ENCODE measurements at places on chromosomes 7 and 10.
A peak's percentile ranks its signal among the peaks of the same experiment; 100 is the strongest.

GRCh38 chr7:601595-602340 is 82.1 kb upstream of the PDGFA start:
- DNase-seq, result peak; percentile 69

GRCh38 chr7:68454931-68455330 is 1143.3 kb upstream of the AUTS2 start:
- no peak for DNase-seq

- no peak for DNase-seq
Observed at GRCh38 chr7:130903358-130903974, 169.5 kb upstream of the KLF14 start.

DNA sequence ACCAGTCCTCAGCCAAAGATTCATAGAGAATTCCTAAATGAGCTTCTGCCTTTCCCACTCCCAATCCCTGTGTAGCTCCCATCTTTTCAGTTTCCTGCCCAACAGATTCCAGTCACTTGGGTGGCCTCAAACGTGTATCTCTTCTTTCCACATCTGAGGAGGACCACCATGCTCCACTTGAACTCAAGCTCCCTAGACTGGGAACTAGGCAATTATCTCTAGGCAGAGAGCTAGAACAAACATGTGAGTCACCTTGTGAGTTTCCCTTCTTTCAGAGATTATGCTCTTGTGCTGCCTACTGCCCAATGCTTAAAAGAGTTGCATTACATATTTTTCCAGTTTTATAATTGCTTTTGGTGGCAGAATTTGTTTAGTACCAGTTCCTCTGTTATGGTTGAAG is 178.0 kb downstream of the MDFIC start:
- no peak for DNase-seq

GRCh38 chr7:33788531-33788930 is 116.8 kb upstream of the BMPER start:
- no peak for DNase-seq

- DNase-seq, result no peak
Observed at GRCh38 chr7:112749775-112750174, 40.4 kb downstream of the TMEM168 start.

- DNase-seq, result no peak
Observed at GRCh38 chr7:140638173-140638791, 2.3 kb downstream of the DENND2A start.

DNA sequence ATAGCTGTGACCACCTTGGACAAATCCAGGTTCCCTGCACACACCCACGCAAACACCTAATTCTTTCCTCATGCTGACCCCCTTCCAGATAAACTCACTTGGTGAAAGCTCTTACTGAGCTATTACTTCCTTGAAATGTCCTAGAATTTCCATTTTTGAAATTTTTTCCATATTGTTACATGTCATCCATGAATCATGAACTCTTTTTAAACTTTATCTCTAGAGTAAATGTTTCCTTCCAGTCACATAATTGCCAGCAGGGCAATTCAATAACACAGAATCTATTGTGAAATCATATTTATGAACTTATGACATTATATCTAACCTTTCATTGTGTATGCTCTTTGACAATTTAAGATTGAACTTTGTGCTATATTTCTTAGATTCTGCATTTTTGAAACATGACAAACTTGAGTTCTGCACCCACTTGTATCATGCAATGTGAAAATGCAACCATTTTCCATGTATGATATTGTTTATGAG is 26.8 kb upstream of the FGL2 start:
- no peak for DNase-seq

GRCh38 chr7:134403062-134403461 is 55.8 kb downstream of the AKR1B1 start:
- DNase-seq, result no peak

GRCh38 chr10:43970717-43971116 is 322.0 kb upstream of the ZNF32 start:
- DNase-seq, result no peak

DNA sequence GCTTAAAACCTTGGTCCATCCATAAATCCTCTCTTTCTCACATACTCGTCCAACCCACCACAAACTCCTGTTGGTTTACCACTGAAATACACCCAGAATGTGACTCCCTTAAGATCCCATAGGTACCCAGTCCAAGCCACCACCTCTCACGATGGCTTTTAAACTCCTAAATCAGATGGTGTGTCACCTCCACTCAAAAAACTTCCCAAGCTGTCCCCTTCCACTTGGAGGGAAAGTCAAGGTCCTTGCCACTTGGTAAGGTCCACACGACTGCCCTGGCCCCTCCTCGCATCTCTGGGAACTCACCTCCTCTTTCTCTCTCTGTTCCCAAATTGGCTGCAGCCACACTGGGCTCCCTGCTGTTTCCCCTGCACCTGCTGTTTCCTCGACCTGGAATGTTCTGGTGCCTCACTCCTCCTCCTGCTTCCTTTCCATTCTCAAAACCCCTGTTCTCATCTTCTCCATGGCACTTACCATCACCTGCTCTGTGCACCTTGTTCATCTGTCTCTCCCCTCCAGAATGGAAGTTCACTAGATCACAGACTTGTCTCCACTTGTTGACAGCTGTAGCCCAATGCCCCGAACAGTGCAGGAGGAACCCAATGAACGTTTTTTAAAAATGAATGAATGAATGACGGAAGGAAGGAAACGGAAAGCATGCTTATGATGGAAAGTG is 23.0 kb downstream of the ZFAND2A start:
- DNase-seq, result no peak

DNA sequence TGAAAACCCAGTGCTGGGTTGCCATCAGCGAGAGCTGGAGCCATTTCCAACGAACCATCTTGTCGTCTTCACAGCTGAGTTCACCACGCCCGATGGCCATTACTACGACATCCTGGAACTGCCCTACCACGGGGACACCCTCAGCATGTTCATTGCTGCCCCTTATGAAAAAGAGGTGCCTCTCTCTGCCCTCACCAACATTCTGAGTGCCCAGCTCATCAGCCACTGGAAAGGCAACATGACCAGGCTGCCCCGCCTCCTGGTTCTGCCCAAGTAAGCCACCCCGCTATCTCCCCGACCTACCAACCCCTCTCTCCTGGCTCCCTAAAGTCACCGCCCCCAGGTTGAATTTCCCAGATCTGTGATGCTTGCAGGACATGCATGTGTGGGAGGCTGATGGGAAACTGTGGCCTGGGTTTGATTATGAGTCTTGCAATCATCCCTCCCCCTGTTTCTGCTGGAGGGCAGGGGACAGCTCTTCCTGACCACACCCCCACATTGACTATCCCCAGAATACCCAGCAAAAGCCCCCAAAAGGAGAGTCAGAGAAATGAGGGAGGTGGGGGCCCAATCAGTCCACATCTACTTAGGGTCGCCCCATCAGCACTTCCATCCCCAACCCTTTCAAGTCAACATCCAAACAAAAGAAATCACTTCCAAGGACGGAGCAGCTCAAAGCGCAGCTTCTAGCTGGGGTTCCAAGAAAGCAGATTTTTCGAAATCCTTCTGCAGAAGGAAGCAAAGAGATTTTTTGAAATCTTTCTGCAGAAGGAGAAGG is 6.9 kb downstream of the SERPINE1 start:
- DNase-seq, result no peak

DNA sequence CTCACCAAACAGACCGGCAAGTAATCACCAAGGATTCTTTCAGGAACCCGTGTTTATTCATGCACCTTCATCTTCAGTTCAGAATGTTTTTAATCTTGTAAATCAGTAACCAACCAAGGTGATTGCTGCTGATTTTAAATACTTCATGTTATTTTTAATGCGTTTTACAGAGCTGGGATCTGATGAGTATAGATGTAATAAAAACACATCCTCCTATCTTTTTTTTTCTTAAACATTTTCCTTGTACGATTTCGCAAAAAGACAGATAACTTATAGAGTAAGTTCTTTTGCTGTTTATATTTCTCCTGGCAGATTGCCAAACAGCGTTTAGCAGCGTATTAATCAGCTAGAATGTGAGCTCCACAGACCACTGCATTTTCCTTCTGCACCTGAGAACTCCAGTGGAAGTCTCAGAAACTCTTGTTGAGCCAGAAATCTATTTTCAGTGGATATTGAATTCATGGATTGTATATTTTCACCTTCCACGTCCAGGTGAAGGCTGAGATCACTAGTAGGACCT is 397.8 kb upstream of the NRP1 start:
- no peak for DNase-seq

- peak; percentile 52 for DNase-seq
Observed at GRCh38 chr10:101031796-101032636, 982 bp downstream of the SFXN3 start.

Measured in stimulated activated CD8-positive, alpha-beta memory T cell treated with anti-CD3 and anti-CD28 coated beads, Interleukin-2, amount 100 ng/mL, for 1 hour (primary cell).